Retina (tissue), 1 donor: ENCODE measurements at places on chromosomes 12 and 14.
A peak's percentile ranks its signal among the peaks of the same experiment; 100 is the strongest.

DNA sequence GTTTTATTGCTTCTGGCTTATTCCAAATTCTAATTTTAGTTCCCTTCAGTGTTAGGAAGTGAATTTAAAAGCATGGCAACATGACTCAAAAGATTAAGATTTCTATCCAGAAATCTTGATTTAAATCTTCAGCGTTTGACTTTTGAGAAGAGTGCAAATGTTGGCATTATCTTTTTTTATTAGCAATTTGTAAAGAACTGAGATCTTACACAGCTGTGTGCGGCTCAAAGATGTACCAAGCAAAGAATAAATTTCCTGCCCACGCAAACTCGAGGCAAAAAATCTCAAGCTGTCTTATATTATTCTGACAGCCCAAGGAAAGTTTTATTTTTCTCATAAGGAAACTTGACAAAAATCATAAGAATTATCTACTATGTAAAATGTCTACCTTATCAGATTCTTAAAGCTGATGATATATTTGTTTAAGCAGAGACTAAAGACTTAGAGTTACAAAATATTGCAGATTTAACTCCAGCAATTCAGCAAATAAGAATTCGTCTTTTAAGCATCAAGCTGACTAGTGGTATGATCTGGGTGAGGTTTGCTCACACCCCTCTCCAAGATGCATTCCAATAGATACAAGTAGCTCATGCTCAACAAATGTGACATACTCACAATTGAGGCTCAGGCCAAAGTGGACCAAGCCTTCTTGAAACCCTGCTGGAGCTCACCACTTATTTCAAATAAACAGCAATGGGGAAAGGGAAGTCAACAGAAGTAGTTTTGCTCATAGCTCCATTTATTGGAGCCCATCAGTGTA lies 47.4 kb upstream of the POC1B start:
- no peak for DNase-seq

- peak; percentile 54 for DNase-seq
Measured at GRCh38 chr12:3777206-3777809, 24.4 kb upstream of the CRACR2A start.

DNA sequence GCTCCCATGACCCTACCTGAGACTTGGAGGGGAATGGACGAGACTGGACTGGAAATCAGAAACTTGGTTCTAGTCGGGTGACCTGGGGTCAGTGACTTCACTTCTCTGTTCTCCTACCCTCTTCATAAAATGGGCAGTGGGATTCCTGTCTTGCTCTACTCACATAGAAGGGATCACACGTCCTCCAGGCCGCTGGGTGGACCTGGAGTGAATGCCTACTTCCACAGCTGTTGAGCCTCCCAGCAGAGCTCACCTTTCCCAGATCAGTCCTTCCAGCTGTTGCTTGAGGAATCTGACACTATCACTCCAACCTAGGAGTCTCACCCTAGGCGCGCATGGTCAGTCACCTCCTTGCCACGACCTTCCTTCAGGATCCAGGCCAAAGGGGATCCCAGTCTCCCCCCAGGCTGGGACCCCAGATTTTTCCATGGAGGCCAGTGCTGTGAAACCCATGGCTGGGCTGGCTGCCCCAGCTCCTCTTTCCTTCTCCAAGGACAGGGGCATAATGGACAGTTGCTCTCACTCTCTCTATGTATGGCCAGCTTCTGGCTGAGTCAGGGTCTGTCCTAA lies 637 bp downstream of the ACVRL1 start:
- no peak for DNase-seq

GRCh38 chr12:109589691-109590245 lies 16.2 kb downstream of the MVK start:
- peak; percentile 29 for DNase-seq

- DNase-seq = peak; percentile 47
Measured at GRCh38 chr12:52600941-52601481, at the start of gene KRT72. TSS of gene KRT72 (minus strand) at chr12:52601463. CDS start at chr12:52601452, 11 bp downstream.

GRCh38 chr14:92956961-92957360 lies 34.0 kb downstream of the CHGA start:
- peak; percentile 38 for DNase-seq

DNA sequence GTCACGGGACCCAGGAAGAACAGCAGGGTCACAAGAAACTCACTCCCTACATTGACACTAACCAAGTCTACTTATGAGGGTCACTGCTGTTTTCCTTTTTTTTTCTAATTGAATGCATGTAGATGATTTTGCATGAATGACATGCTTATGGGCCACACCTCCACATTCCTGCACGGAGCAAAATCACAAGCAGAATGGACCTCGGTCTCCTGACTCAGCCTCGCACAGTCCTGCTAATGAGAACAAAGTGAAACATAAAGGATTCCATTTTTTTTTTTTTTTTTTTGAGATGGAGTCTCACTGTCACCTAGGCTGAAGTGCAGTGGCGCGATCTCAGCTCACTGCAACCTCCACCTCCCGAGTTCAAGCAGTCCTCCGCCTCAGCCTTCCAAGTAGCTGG lies 12.3 kb downstream of the SCARB1 start:
- DNase-seq = no peak

GRCh38 chr12:12726555-12727093 lies 9.5 kb downstream of the CDKN1B start:
- DNase-seq = peak; percentile 28

GRCh38 chr14:91186515-91187066 lies 57.9 kb downstream of the GPR68 start:
- DNase-seq = no peak

DNA sequence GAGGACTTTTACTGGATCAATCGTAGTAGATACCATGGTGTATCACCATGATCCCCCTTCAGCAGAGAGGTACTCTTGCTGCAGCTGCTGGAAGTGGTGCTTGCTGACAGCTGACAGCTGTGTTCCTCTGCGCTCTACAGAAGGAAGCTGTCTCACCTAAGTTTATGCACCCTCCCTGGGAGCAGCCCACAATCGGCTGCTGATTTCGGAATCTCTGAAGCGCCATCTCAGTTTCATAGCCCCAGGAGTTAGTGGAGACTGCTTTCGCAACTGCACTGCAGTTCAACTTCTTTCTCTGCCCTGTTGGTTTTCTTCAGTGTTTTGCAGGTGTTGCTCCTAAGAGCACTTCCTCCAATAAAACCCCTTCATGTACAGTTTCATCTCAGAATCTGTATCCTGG lies 237.9 kb downstream of the PAWR start:
- no peak for DNase-seq

DNA sequence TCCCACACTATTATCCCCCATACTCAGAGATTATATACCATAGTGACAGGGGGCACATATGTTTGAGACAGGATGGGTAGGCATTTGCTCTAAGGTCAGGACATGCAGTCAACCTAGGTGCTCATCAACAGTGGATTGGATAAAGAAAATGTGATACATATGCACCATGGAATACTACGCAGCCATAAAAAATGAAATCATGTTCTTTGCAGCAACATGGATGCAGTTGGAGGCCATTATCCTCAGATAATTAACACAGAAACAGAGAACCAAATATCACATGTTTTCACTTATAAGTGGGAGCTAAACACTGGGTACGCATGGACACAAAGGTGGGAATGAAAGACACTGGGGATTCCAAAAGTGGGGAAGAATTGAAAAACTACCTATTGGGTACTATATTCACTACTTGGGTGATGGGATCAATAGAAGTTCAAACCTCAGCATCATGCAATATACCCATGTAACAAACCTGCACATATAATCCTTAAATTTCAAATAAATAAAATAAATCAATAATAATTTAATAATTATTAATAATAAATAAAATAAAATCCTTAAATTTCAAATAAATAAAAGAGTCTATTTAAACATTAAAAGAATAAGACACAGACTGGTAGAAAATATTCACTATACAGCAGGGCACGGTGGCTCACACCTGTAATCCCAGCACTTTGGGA lies 160.1 kb upstream of the CNOT2 start:
- no peak for DNase-seq

GRCh38 chr12:43550831-43551271 lies 1.2 kb downstream of the ADAMTS20 start:
- DNase-seq = peak; percentile 72

- DNase-seq = no peak
Measured at GRCh38 chr14:100466111-100466856, 120.9 kb downstream of the BEGAIN start.

DNA sequence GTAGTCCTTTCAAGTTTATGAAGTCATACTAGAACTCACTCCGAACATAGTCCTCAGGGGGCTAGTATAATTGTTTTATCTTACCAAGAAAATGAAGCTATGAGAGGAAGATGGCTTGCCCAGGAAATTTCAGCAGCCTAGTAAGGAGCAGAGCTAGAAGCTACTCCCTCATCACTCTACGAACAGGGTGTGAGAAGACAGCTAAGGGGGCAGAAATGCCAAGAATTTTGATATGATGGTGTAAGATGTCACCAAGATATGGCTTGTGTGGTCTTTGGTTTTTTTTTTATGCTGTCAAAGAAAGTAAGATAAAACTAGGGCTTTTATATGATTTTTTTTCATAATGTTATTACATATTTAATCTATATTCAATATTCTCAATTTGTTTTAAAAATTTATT lies 47.6 kb downstream of the PRICKLE1 start:
- DNase-seq = no peak

- DNase-seq = peak; percentile 72
Measured at GRCh38 chr14:104843442-104844305, 21.4 kb upstream of the CEP170B start.

DNA sequence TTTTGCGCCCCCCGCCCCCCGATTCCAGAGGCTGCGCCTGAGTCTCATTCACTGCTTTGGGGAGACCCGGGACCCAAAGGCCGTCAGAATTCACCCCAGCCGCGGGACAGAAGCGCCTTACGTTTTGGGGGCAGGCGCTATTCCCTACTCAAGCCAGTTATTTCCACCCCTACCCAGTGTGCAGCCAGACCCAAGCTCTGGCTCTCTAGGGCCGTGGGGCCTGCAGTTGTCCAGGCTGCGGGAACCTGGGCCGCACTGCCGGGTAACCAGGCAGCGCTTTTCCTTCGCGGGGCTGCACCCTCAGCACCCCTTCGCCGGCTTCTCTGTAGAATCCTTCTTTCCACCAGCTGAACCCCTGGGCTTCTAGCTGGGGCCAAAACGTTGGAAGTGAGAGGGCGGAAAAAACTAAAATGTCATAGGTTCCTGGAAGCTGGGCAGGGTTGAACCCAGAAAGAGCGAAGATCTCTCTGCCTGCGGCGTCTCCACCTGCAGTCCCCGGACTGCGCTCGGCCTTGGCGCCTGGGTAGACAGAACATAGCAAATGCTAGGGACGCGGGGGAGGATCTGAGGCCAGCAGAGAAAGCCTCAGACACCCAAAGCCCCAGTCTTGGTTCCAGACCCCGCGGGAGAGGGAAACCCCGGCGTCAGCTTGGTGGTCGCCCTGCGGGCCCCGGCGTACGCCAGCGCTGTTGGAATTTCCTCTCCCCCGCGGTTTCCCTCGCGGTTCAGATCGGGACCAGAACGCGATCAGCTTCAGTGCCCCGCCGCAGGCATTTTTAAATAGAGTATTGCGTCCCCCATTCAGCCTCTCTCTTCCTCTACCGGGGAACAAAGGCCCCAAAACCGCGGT lies 18.3 kb downstream of the TBX3 start:
- DNase-seq = peak; percentile 77

GRCh38 chr12:74111688-74112360 lies 425.8 kb upstream of the ATXN7L3B start:
- no peak for DNase-seq

DNA sequence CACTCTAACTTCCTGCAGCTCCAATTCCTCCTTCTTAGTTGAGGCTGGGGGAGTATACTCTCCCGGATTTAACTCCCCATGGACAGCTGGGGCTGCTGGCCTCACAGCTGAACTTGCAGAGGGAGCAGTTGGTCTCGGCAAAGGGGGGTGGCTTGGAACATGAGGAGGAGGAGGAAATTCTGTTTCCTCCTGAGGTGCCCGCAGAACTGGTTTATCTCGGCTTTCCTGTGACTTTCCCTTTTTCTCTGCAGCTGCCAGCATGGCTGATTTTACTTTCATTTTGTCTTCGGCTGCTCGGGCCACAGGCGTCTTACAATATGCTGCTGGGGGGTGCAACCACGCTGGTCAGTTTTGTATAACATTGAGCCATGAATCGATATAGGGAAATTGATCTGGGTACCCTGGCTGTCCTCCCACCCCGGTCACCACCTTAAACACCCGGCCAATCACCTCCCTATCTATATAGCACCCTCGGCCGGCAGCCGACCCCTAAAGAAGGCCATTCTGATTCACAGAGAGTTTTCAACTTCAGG lies 1317.6 kb downstream of the TMEM121 start:
- no peak for DNase-seq

GRCh38 chr12:92234533-92234932 lies 88.9 kb upstream of the BTG1 start:
- no peak for DNase-seq

DNA sequence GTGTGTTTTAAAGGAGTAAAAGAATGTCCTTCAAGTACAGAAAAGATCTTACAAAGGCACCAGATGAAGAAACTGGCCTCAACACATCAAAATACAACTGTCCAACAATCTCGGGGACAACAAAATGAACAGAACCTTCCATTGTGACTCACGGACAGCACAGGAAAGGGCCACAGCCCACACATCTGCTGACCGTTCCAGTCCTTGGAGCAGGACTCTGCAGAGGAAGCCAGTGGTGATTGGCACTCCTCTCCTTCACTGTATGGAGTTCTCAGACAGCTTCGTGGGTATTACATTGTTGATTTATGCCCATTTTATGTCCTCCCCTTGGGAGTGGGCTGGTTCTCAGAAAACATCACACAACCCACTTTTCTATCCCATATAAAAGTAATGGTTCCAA lies 32.5 kb upstream of the TC2N start:
- DNase-seq = no peak

GRCh38 chr12:41768456-41768855 lies 376.2 kb downstream of the GXYLT1 start:
- no peak for DNase-seq

- peak; percentile 68 for DNase-seq
Measured at GRCh38 chr12:56593909-56594621, 36.1 kb downstream of the BAZ2A start.

DNA sequence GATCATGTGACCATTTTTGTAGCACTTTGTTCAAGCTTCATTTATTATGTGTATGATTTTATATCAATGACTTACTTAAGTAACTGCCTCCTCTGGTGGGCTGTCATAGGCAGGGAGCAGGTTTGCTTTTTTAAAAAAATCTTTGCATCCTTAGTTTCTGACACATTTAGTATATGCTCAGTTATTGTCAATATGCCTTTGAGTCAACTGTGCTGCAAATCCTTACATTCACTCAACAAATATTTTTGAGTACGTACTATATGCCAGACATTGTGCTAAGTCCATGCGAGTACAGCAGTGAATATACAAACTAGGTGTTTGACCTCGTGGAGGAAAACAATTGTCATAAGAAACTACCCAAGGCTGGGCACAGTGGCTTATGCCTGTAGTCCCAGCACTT lies 4.4 kb upstream of the ANAPC5 start:
- no peak for DNase-seq
